DND-41 (cell line): ENCODE measurements at places on chromosomes 3 and 15.

DNA sequence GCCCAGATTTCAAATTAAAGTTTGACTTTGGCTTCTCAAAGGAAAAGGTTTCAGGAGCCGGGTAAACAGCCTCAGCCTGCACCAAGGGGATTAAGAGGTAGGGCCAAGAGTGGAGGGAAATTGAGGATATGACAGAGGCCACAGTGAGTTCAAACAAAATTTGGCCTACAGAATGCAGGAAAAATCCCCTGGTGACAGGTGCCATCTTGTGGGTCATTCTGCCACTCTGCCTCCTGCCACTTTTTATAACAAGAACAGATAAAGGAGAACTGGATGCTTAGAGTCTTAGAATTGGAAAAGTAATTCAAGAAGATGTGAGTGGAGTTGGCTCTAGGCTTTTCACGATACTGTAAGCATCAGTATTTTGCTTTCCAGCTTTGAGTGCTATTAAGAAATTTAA is 253.2 kb downstream of the NR2F2 start:
- DNase-seq: no peak

DNA sequence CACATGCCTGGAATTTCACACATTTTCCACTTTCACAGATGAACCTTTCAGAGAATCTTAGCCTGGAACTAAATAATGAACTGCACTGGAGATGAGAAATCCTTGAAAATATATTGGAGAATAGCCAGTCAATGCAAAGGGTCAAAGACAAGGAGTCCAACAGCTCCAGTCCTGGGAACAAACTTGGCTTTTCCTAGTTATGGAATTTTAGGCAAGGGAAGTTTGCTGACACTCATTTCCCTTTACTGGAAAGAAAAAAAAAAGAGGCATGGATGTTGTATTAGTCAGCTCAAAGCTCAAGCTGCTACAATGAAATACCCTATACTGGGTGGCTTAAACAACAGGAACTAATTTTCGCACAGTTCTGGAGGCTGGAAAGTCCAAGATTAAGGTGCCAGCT is 690.8 kb upstream of the ARPP21 start:
- DNase-seq: no peak

DNA sequence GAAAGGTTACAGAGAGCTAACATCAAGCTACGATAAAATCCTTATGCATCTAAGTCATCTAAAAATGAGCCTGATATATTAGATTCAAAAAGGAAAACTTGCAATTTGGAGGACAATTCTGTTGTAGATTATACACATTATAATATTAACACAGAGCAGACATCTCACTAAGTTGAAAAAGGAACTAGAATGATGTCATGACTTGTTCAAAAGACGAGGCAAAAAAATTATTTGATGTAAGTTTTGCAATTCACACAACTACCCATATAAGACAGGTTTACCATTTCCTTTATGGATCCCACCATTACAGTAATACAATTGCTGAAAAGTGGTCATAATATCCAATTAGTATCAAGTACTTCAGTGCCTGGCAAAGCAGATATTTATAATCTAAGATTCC is 15.9 kb downstream of the SATB1 start:
- no peak for DNase-seq

DNA sequence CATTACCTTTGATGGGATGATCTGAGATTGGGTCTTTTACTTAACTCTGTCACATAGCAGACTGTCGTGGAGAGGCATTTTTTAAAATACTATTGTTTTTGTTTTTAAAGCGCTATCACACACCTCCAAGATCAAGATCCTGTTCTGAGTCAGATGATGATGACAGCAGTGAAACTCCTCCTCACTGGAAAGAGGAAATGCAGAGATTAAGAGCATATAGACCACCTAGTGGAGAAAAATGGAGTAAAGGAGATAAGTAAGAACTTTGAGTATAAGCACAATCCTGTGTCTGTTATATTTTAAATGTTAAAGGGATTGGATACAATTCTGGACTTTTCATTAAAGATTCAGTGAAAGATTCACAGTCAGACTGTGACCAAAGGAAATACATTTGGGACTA is 18.4 kb upstream of the ZBTB47 start:
- DNase-seq: no peak

- no peak for DNase-seq
Observed at GRCh38 chr3:4741404-4742307, 237.6 kb upstream of the BHLHE40 start.

- no peak for DNase-seq
Observed at GRCh38 chr3:189724356-189724755, 93.2 kb downstream of the TP63 start.

DNA sequence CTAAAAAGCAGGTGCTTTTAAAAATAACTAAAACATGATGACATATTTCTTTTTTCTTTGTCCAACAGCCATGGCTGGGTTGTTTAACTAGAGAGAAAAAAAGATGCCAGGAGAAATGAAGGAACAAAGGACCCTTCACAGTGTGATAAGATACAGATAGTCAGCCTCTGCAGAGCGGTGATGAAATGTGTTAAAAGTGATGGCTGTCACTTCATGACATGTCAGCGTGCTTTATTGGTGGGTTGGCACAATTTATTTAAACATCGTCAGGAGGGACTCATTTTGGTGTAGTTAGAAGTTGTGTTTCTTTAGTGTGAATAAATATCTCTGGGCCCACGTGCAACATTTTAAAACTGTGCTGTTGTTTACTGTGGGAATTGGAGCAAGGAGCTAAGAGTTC is 887.4 kb upstream of the CFAP20DC start:
- DNase-seq: no peak

DNA sequence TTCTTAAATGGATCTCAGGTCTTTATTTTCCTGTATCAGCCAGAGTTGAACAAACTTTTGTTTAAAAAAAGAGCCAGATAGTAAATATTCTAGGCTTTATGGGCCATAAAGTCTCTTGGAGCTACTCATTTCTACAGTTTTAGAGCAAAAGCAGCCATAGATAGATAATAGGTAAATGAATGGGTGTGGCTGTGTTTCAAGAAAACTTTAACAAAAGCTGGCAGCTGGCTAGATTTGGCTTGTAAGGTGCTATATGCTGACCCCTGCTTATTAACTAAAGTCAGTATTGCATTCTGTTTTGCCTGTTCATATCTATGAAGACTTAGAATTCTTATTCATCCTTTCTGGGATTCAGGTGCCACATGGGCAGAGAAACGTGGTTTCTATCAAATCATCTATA is 29.0 kb downstream of the MFN1 start:
- DNase-seq: no peak

GRCh38 chr3:141335531-141336061 is 32.7 kb upstream of the ZBTB38 start:
- DNase-seq: no peak

- no peak for DNase-seq
Observed at GRCh38 chr3:95297581-95297980, 1234.7 kb downstream of the NSUN3 start.

DNA sequence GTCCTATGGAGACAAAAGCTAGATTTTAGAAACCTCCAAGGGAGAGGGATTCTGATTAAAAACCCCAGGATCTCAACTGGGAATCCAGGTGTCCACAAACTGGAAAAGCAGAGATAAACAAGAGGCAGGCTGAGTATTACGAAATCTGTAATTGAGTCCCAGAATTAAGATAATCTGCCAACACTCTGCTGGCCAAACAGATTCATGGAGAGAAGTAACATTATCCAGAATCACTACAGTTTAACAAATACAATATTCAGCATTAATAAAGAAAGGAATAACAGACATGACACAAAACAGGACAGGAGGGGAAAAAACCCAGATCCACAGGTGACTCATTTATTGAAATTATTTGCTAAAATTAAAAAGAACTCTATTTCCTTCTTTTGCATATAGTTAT is 227.2 kb upstream of the NANOGP8 start:
- DNase-seq: no peak

DNA sequence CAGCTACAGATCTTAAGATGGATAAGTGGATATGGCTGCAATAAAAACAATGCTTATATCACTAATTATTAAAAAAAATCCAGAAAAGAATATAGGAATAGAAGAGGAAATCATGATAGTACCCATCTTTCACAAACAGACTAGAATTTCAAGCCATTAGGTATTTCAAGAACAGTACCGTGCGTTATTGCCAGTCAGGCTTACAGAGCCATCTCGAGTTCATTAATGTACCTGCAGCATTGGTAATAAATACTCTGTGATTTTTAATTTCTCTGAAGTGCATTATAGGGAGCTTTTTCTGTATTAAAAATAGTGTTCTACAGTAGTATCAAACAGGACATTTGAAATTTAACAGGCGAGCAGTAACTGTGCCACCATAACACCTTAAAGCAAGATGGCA is 35.7 kb downstream of the ST3GAL6 start:
- no peak for DNase-seq
